ENCODE measurements at places on chromosomes 2 and 18. TPM values are rescaled to one million over a fixed set of nuclear protein-coding genes. Genes with fewer than 3 reads are reported as not detected.
A peak's percentile ranks its signal among the peaks of the same experiment; 100 is the strongest.

- DNase-seq = no peak
- no peak overlapping the region for H3K4me3 ChIP-seq
- H3K27ac ChIP-seq = no peak overlapping the region
Observed at GRCh38 chr2:359047-359446, 71.2 kb upstream of the ALKAL2 start.

SERPINB10 gene
- polyA plus RNA-seq = not detected

ZAP70 gene
- not detected for polyA plus RNA-seq

ACOXL gene
- polyA plus RNA-seq = not detected

DNA sequence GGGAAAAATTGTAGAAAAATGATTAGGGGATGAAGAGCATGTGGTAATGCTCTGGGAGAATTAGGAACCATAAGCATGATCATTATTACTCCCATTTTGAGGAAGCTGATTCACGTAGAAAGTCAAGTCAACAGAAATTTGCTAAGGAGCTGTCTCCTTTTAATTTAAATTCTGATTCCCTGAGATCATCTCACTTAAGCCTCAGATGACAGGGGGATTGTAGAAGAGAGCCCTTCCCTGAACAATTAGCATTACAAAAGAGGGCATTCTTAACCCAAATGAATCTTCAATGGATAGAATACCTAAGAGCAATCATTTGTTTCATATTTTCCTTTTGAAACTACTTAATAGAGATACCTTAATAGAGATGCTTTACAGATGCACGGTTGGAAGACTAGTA is 267.9 kb downstream of the NYAP2 start:
- no peaks in the 10 kb centered on the region for H3K27me3 ChIP-seq
- no peak for DNase-seq
- H3K4me1 ChIP-seq = no peaks in the 10 kb centered on the region
- H3K27ac ChIP-seq = no peak overlapping the region
- no peak overlapping the region for H3K4me3 ChIP-seq
- no peaks in the 10 kb centered on the region for H3K36me3 ChIP-seq

AMER3 gene
- not detected for polyA plus RNA-seq

- no peaks in the 10 kb centered on the region for H3K36me3 ChIP-seq
- DNase-seq = peak; percentile 29
- peaks cover 4% of the 10 kb centered on the region for H3K4me1 ChIP-seq
- no peak overlapping the region for H3K4me3 ChIP-seq
- peaks cover 8% of the 10 kb centered on the region for H3K27me3 ChIP-seq
- no peak overlapping the region for H3K27ac ChIP-seq
Observed at GRCh38 chr2:23350041-23350791, 34.8 kb upstream of the KLHL29 start.

PAIP2B gene
- 0.10 TPM for polyA plus RNA-seq

OSR1 gene
- 21.1 TPM for polyA plus RNA-seq

DNA sequence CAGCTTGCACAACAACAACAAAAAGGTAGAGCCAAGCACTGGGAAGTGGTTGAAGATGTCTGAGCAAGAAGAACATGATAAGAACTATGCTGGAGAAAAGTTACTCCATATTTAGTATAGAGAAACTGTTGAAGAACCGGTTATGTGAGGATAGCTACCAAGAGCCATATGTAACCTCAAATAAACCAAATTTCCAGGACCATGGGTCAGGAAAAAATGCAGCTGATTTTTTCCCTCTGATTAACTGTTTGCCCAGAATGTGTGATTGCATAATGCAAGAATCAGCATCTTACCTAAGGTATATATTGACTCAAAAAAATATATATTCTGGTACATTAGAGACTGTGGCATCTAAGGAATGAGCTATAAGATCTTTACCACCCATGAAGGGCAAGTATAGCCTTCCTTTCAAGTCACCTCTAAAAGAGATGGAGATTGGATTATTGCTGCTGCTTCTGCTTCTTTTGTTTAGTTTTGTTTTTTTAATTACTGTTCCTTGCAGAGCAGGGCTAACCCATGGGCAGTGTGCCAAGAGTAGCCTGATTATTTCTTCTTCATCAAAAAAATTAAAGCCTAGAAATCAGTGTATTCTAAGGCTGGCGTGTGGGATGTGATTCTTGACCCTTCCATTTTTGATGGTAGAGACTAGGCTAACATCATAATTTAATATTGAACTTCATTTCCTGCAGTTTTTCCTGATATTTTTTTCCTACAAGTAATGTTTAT is 76.9 kb upstream of the MAP3K20 start:
- H3K4me3 ChIP-seq = no peak overlapping the region
- H3K27me3 ChIP-seq = no peaks in the 10 kb centered on the region
- peak; percentile 19 for DNase-seq
- no peaks in the 10 kb centered on the region for H3K36me3 ChIP-seq
- no peak overlapping the region for H3K27ac ChIP-seq

GRCh38 chr2:32622570-32623310 is 5.1 kb upstream of the TTC27 start:
- peaks cover 29% of the 10 kb centered on the region for H3K36me3 ChIP-seq
- peak; percentile 3 for DNase-seq
- no peak overlapping the region for H3K4me3 ChIP-seq
- no peak overlapping the region for H3K27ac ChIP-seq

GRCh38 chr2:47782671-47783485 is at the start of gene MSH6:
TSS of gene MSH6 (plus strand) at chr2:47783145. CDS start at chr2:47783234, 89 bp downstream.
- no peaks in the 10 kb centered on the region for H3K36me3 ChIP-seq
- peaks cover 9% of the 10 kb centered on the region for H3K4me1 ChIP-seq
- H3K27me3 ChIP-seq = no peaks in the 10 kb centered on the region

NETO1 gene
- polyA plus RNA-seq = not detected

COLEC12 gene
- polyA plus RNA-seq = 19.4 TPM

DNA sequence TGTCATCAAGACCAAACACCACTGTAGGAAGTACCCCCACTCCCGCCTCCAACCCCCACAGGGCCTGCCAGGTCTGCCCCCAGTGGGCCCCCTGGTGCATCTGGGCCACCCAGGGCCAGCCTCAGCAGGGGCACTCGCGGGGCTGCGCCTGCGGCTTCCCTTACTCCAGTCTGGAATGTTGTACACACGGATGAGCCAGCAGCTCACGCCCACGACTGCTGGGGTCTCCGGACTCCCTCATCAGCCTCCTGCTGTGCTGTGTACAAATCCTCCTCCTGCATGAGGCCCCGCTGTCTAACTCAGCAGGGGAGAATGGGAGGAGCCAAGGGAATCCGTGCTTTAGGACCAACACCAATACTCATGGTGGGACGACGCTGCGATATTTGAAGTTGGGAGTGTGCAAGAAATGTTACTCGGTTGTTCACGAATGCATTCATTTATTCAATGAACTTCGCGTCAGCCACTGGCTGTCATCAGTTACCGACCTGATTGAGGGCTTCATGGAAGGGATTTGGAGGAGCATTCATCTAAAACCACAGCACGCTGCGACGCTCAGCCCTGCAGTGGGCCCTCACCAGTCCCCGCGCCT is 654 bp upstream of the ASB1 start:
- peak overlapping the region; percentile 89 for H3K4me3 ChIP-seq
- peaks cover 11% of the 10 kb centered on the region for H3K36me3 ChIP-seq
- H3K27me3 ChIP-seq = no peaks in the 10 kb centered on the region
- H3K4me1 ChIP-seq = peaks cover 46% of the 10 kb centered on the region
- peak; percentile 88 for DNase-seq
- peak overlapping the region; percentile 93 for H3K27ac ChIP-seq

- H3K4me3 ChIP-seq = 0 out of 2 replicates have a peak overlapping the region, but pooled peaks have one; percentile 93
- no peak for DNase-seq
- peaks cover 3% of the 10 kb centered on the region for H3K27me3 ChIP-seq
- H3K27ac ChIP-seq = no peak overlapping the region
- peaks cover 4% of the 10 kb centered on the region for H3K4me1 ChIP-seq
- H3K36me3 ChIP-seq = no peaks in the 10 kb centered on the region
Observed at GRCh38 chr2:119680457-119681202, 1.6 kb downstream of the TMEM177 start.

DNA sequence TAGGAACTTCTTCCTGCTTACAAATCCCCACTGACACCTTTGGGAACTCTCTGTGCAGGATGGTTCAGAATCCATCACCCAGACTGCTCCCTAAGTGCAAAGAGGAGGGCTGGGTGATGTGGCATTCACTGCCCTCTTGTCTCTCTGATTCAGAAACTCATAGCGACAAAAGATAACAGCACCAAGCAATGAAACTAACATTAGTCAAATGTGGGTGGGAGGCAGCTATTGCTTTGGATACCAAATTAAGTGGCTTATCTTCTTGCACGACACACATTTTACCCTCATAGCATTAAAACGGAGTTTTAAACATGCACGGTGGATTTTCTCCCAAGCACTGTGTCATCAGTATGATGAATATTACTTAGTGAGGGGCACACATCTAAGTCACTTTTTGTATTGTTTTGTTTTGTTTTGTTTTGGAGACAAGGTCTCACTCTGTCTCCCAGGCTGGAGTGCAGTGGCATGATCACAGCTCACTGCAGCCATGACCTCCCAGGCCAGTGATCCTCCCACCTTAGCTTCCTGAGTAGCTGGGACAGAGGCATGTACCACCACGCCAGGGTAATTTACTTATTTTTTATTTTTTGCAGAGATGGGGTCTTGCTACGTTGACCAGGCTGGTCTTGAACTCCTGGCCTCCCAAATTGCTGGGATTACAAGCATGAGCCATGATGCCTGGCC is 40.9 kb upstream of the NEB start:
- no peaks in the 10 kb centered on the region for H3K36me3 ChIP-seq
- H3K27ac ChIP-seq = peak overlapping the region; percentile 84
- H3K4me3 ChIP-seq = peak overlapping the region; percentile 18
- DNase-seq = peak; percentile 62
- no peaks in the 10 kb centered on the region for H3K27me3 ChIP-seq

GRCh38 chr2:43897492-43897891 is 58.7 kb downstream of the ABCG8 start:
- H3K4me3 ChIP-seq = no peak overlapping the region
- peaks cover 53% of the 10 kb centered on the region for H3K36me3 ChIP-seq
- DNase-seq = no peak

DNA sequence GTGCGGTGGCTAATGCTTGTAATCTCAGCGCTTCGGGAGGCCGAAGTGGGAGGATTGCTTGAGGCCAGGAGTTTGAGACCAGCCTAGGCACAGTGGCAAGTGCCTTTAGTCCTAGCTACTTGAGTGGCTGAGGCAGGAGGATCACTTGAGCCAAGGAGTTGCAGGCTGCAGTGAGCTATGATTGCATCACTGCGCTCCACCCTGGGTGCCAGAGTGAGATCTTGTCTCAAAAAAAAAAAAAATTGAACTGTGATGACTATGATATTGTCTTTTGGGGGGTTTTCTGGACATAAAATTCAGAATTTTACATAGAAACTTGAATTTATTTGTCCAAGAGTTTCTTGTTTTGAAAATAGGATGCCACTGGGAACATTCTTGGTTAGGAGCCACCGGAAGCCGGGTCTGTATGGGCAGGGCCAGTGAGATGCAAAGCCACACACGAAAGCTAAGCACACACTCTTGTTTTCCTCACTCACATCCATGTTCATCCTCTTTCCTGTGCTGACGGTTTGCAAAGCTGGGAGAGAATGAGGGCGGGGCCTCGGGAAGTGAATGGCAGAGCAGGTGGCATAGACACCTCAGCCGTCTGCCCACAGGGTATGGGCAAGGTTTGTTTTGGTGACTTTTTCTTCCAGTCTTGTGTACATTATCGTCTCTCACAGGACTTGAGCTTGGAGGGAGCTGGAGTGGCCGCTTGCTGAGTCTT is 12.6 kb downstream of the AGAP1 start:
- H3K27ac ChIP-seq = no peak overlapping the region
- H3K4me1 ChIP-seq = peaks cover 4% of the 10 kb centered on the region
- no peaks in the 10 kb centered on the region for H3K27me3 ChIP-seq
- no peaks in the 10 kb centered on the region for H3K36me3 ChIP-seq
- no peak overlapping the region for H3K4me3 ChIP-seq

DNA sequence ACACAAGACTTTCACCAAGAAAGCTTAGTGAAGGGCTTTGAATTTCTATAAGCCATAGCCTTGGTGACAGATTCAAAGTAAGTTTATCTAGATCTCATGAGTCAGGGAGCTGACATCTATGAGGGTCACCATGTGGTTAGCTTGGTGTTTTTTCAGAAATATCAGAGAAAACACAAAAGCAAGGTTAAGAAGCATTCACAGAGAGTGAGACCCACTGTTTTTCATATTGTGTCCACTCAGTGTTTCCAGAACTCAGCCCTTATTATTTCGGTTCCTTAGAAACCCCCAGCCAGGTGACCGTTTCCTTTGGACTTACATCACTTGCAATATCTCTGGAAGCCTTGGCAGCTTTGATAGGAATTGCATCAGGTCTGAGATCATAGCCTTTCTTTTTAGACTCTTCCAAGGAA is 76.6 kb downstream of the NEB start:
- H3K27me3 ChIP-seq = no peaks in the 10 kb centered on the region
- no peak overlapping the region for H3K27ac ChIP-seq
- no peak overlapping the region for H3K4me3 ChIP-seq

VSNL1 gene
- 0.70 TPM for polyA plus RNA-seq

DNA sequence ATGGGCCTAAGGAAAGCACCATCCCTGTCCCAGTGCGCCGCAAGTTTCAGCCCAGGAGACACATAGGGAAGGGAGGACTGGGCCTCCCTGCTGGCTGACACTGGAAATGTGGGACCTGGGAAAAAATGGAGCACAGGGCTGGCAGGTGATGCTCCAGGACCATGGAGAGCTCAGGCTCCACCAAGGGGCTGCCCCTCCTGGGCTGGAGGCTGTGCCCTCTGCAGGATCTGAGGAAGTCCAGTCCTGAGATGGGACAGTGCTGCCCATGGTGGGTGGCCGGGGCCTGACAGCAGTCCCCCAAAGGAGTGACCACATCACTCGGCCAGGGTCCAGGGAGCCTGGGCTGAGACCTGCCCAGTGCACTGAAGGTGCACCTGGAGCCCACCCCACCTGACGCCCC is 108.6 kb upstream of the TEKT4 start:
- no peak overlapping the region for H3K4me3 ChIP-seq
- DNase-seq = peak; percentile 5
- no peaks in the 10 kb centered on the region for H3K4me1 ChIP-seq
- no peak overlapping the region for H3K27ac ChIP-seq

GRCh38 chr2:157911246-157911645 is 35.1 kb upstream of the ACVR1 start:
- no peak for DNase-seq
- H3K27me3 ChIP-seq = no peaks in the 10 kb centered on the region
- no peak overlapping the region for H3K4me3 ChIP-seq
- no peak overlapping the region for H3K27ac ChIP-seq
- no peaks in the 10 kb centered on the region for H3K4me1 ChIP-seq

- no peaks in the 10 kb centered on the region for H3K4me1 ChIP-seq
- H3K27ac ChIP-seq = no peak overlapping the region
- H3K4me3 ChIP-seq = no peak overlapping the region
- H3K36me3 ChIP-seq = peaks cover 52% of the 10 kb centered on the region
Observed at GRCh38 chr2:151476287-151476686, 66.6 kb downstream of the RIF1 start.

GRCh38 chr2:72278046-72278445 is 130.4 kb upstream of the CYP26B1 start:
- peak; percentile 87 for DNase-seq
- H3K4me3 ChIP-seq = no peak overlapping the region
- peak overlapping the region; percentile 50 for H3K27ac ChIP-seq
